Coronary artery (tissue), 2 donors: ENCODE measurements at places on chromosomes 7 and 10.

GRCh38 chr10:14466257-14466656, 135.5 kb upstream of the FRMD4A start:
- no peak for DNase-seq

DNA sequence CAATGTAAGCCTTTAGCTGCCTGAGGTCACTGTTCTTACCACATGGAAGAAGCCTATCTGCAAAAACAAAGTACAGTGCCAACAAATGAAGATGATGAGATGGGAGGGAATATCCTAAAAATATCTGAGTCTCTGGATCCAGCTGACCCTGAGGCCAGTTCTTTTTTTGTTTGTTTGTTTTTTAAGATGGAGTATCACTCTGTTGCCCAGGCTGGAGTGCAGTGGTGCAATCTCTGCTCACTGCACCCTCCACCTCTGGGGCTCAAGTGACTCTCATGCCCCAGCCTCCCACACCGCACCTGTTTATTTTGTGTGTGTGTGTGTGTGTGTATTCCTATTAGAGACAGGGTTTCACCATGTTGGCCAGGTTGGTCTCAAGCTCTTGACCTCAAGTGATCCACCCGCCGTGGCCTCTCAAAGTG, 44.9 kb downstream of the HYCC1 start:
- no peak for DNase-seq

DNA sequence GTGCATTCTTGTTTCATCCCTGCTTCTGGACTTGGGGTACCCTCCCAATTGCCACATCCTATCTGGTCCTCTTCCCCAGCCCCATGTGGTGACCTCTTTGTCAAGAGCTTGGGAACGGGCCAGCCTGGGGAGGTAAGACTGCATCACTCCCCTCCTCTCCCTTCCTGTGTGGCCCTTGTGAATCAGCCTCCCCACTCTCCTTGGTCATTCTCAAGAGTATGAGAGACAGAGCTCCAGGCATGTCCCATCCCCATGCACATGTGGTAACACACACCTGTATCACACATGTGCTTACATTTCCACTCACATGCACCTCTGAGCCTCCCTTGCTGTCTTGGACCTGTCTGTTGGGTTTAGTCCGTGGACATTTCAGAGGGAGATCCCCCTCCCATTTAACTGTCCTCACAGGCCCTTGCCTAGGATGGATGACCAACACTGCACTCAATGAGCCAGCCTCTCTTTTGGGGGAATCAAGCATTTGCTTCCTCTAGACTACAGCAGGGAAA, 2.6 kb downstream of the MRPL43 start:
- peak; percentile 61 for DNase-seq

- no peak for DNase-seq
Measured at GRCh38 chr7:45626441-45627430, 52.6 kb downstream of the ADCY1 start.

DNA sequence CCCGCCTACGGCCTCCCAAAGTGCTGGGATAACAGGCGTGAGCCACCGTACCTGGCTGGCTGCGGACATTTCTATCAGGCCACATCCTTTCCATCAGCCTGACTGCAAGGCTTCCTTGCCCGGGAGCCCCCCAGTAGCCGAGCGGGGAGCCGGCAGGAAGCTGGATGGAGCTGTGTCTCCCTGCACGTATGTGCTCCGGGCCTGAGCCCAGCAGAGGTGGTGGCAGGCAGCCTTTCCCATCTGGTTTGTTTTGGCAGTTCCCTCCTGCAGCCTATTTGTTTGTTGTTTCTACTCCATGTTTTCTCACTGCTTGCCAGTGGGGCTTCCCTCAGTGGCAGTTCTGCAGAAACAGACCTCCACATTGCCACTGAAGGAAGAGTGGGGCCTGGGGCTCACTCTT, 5.4 kb downstream of the POP7 start:
- DNase-seq: no peak

- DNase-seq: no peak
Measured at GRCh38 chr10:23055424-23056185, 39.8 kb upstream of the MSRB2 start.

- DNase-seq: no peak
Measured at GRCh38 chr7:25256333-25256819, 28.1 kb upstream of the NPVF start.

DNA sequence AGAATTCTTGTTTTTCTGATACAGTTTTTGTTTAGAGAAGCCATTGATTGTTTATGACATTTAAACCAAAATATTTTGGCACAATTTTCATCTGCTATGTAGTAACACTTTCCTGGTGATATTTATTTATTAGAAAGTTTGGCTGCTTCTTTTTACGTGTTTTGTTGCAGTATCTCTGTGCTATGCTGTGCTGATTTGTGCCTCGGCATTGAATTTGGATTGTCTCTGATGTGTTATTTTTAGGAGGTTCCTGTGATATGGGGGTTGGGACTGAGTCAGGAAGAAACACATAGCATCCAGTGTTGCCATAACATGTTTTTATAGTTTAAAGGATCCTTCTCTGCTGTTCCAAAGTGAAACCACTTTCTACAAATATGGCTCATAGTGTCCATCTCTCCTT, 1197.7 kb upstream of the LRRN3 start:
- no peak for DNase-seq
